GM03348 (cell line): ENCODE measurements at places on chromosomes 4 and X.

- no peak for DNase-seq
These were observed 172.5 kb upstream of the ANXA3 start for GRCh38 chr4:78379040-78379439.

GRCh38 chr4:147891476-147892115 is 159.7 kb downstream of the ARHGAP10 start:
- no peak for DNase-seq

GRCh38 chr4:53920116-53920515 is 144.3 kb downstream of the CHIC2 start:
- no peak for DNase-seq

DNA sequence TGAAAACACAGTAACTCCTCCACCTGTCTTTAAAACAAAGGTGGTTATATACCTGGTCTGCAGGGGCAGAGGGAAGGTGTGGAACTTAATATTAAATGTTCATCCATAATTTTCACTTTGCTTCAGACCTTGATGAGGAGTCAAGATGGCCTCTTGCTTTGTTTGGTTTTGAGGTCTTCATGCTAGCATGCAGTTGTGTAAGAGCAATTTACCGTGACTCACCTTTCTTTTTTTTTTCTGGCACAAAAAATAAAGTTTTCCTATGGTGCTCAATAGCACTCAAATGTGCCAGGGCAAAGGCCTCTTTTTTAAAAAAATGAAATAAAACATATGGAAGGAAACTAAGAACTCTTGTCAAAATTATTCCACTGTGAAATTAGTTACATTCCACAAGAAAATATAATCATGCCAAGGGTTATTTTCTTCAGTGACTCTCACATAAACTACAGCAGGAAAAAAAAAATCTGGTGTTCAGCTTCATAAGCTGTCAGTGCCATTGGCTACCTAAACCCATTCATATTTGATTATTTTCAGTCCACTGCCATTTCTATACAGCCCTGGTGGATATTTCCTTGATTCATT is 128.2 kb downstream of the SLC7A11 start:
- DNase-seq: peak; percentile 18

DNA sequence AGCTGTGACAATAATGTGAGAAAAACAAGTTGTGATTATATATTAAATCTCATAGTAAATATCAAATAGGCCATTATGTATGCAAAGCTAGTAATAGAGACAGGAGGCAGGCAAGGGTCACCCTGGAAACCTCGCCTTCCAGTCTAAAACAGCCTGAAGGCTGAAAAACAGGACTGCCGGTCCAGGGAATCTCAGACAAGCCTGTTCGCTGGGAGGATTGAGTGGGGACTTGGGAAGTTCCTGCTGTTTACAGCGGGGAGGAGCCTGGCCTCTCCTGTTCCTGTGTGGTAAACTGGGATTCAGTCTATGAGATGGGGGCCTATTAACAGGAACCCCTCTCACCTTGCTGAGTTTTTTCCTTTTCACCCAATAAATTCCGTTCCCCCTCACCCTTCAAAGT is 2317.3 kb downstream of the PCDH7 start:
- DNase-seq: no peak

GRCh38 chr4:150321113-150321512 is 242.9 kb downstream of the DCLK2 start:
- DNase-seq: no peak

DNA sequence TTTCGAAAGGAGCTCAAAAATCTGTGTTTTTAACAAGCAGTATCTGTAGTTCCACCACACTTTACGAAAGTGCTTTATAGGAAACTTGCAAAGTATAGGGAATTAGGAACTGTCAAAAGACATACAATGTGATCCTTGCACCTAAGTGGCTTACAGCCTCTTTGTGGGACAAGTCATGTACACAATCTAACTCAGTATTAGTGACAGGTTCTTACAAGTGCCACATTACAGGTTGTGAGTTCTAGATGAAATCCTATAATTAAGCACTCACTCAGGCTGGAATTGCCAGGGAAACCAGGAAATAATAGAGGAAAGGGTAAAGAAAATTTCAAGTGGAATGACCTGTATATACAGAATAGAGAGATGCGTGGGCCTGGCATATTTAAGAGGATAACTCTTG is 567.3 kb upstream of the ATOH1 start:
- no peak for DNase-seq

GRCh38 chr4:163976588-163976987 is 482.1 kb downstream of the TMA16 start:
- no peak for DNase-seq

GRCh38 chr4:79087071-79087470 is 147.8 kb upstream of the PAQR3 start:
- DNase-seq: no peak

- no peak for DNase-seq
These were observed 872.9 kb upstream of the PCDH10 start for GRCh38 chr4:132276185-132276584.

DNA sequence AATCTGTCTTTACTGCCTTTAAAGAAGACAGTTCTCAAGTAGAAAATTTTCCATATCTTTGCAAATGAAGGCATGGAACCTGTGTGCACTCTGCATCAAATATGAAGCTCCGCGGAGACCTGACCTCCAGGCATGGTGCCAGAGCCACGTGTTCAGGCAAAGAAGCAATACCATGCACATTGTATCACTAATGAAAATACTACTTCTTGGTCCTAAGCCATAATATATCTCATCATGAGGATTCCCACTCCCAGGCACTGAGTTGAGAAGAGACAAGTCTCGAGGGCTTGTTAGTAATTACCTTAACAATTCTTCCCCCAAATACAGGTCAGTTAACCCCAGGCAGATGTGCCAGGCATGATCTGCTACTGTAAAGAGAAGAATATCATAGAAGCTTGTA is 56.7 kb downstream of the PCDH19 start:
- no peak for DNase-seq

DNA sequence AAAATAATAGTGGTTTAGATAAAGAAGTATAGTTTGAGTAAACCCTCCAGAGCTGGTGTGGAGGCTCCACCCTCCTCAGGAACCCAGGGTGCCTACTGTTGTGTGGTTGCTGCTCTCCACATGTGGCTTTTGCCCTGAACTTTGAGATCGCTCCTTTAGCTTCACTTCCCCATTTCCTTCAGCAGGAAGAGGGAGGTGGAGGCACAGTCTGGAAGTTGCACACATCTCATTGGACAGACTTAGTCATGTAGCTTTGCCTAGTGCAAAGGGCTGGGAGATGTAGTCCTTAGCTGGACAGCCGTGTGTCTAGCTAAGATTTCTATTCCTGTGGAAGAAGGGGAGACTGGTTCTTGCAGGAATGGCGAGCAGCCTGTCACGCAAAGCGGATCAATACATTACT is 37.9 kb downstream of the RGS12 start:
- DNase-seq: no peak

DNA sequence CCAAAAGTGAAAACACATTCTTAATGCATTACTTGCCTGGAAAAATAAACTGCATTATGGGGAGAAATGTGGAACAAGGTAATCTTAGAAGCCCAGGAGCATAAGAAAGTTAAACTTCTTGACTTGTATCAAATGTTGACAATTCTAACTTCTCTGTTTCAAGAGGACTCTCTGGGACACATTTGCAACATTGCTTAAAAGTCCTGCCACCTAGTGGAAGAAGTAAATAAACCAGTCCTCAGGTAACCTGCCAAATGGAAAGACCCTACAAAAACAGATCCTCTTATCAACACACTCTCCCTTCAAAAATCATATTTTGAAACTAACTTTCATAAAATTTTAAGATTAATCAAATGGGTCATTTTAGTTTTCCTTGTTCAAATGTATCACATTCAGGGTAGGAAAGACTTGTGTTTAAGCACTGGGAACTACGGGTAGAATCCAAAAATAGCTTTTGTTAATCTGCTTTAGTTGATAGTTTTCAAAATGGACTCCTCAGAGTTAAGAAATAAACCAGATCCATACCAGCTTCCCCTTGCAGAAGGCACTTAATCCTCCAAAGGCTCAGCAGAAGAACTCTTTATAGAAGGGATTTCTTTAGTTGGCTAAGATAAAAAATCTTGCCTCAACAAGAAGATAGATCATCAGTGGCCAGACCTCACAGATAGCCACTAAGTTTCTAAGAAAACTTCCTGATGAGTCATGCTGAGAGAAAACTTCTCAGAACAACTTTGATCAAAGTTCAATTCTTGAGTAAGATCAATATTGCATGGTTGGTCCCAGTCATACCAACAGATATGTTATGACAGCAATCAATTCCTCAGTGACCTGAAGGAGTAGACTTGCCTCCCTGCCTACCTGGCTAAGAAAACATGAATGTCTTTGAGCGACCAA is 141.7 kb downstream of the HHIP start:
- DNase-seq: peak; percentile 16

DNA sequence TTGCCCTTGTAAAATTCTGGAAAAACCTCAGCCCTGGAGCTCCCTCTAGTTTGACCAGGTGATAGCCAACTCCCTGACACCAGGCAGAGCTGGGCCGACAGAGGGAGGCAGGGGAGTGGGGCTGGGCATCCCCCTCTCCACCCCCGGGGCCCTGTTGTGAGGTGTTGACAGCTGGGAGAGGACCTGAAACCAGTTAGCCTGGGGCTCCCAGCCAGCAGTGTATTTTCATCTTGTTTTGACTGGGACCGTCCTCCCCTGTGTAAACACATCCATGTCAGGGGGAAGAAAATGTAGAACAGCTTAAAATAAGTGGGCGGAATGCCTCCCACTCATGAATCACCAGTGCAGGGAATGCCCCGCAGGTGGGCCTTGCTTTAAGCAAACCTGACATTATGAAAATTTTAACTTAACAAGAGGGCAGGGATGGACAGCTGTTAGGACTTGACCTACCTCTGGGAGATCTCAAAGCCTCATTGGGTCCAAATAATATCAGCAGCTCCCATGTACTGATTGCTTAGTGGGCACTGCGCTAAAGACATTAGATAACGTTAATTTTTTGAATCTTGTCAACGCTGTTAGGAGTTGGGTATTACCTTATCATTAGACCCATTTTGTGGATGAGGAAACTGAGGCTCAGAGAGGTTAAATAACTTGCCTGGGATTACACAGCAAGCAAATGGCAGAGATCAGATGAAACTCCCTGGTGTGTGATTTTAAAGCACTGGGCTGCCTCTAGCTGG is 45.9 kb downstream of the TSC22D3 start:
- DNase-seq: no peak

- no peak for DNase-seq
These were observed 94.4 kb downstream of the TMEM144 start for GRCh38 chr4:158304694-158305093.

GRCh38 chr4:119750771-119751170 is 122.2 kb upstream of the PDE5A start:
- peak; percentile 27 for DNase-seq

- no peak for DNase-seq
These were observed 1.2 kb downstream of the UCHL1 start for GRCh38 chr4:41257906-41258305.

DNA sequence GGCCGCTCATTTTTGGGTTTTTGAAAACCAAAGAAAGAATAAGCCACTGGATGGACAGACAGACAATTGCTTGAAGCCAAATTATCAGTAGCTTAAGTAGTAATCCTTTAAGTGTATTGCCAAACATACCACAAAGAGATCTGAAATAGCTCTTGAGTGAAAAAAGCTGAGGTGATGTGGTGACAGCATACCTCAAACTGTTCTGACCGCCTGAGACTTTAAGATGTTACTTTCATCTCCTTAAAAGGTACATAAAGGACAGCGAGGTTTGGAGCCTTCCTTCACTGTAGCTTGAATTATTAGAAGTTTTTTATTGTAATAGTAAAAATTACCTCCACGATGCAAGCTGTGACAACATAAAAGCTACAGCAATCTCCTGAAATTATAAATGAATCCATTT is 271.5 kb upstream of the FAM241A start:
- DNase-seq: no peak

GRCh38 chr4:19557161-19557560 is 694.5 kb upstream of the SLIT2 start:
- DNase-seq: peak; percentile 2

DNA sequence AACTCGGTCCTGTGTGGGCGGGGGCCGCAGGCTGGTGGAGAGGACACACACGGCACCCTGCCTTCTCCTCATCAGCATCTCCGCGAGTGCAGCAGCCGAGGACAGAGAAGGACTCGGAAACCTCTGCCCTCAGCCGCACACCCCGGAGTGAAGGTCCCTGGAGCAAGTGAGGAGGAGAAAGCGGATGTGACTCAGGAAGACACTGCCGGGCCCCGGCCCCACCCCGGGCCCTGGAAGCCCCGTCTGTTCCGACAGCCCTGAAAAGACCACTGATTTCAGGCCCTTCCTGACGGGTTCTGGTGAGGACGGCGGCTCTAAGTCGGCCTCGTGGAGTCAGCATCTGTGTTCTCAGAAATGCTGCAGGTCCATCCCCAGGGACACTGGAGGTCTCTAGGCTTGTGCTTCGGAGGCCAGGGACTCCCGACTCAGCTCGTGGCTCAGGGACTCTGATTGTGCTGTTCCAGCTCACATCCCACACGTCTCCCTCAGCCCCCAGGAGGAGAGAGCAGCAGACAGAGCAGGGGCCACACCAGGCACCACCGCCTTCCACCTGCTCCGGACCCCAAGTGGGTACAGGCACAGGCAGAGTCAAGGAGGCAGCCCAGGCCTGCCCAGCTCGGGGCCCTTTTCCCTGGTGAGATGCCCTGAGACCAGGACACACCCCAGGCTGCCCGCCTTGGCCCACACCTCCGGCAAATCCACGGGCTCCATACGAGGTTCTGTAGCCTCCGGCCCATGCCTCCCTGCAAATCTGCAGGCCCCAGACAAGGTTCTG is 134.5 kb upstream of the NKX1-1 start:
- DNase-seq: no peak

DNA sequence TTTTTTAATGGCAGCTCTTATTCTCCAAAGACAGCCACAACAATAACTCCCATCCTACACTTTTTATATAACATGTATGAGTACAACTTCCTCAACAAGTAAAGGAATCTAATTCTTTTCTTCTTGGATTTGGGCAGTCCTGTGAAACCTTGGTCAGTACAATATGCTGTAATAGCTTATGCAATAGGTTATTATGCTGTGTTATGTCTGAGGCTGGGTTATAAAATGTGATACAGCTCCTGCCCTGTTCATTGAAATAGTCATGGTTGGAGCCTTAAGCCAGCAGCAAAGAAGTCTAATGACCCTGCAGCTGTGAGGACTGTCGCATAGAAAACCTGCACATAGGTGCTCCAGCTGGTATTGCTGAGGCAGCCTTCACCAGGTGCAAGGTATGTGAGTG is 215.8 kb upstream of the RASGEF1B start:
- no peak for DNase-seq
